ENCODE measurements at places on chromosomes 1 and 21. TPM values are rescaled to one million over a fixed set of nuclear protein-coding genes. Genes with fewer than 3 reads are reported as not detected.
A peak's percentile ranks its signal among the peaks of the same experiment; 100 is the strongest.

Gene IL22RA1
- 0.24 TPM for total RNA-seq

Gene LORICRIN
- not detected for total RNA-seq

DNA sequence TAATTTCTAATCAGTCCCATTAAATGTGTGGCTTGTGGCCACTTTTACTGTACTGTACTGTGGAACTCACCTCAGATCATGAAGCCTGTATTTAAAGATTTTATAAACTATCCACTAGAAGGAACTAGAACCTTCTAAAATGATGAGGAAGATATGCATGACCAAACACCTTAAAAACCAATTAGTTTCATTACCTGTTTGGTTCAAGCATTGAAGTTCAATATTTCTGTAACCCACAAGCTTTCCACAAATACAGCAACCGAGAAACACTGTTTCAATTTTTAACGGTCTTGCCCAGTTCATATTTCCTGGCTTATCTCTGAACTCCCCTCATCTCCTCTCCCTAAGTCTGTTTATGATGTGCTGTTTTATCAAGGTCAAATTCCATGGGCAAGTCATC lies 264.3 kb upstream of the PLD5 start:
- no peak overlapping the region for H3K4me3 ChIP-seq
- DNase-seq, result no peak
- H3K4me1 ChIP-seq, result no peaks in the 10 kb centered on the region
- no peaks in the 10 kb centered on the region for H3K27me3 ChIP-seq

GRCh38 chr1:153506831-153507413 lies 28.9 kb downstream of the S100A6 start:
- H3K27ac ChIP-seq, result peak overlapping the region; percentile 72
- peaks cover 27% of the 10 kb centered on the region for H3K4me1 ChIP-seq
- DNase-seq, result peak; percentile 96
- H3K4me3 ChIP-seq, result no peak overlapping the region

DNA sequence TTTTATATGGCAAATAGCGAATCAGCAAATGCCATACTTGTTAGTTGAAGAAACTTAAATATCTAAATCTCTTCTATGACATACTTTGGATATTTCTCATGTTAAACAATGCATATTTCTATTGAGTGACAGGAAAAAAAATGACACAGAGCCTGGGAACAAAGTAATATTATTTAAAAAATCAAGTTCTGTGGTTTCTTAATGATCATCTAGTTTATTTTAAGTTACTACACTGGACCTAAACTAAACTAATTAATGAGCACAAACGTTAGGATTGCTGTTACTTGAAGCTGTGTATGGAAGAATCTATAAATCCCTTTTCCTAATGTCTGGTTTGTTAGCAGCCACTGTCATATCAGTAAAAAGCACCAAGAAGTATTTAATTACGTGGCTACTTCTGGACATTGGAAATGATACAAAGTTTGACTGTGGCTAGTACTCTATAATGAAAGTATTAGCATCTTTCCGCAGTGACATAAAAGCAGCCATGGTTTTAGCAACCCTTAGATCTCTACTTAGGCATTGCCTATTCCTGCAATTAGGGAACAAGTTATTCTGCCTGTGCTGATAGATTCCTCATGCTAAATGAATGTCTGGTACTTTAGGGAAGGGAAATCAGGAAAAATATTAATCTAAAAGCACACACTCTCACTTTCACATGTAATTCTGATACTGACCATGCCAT lies 981.7 kb upstream of the B3GALT2 start:
- H3K4me3 ChIP-seq, result no peak overlapping the region
- DNase-seq, result no peak
- H3K4me1 ChIP-seq, result no peaks in the 10 kb centered on the region
- no peak overlapping the region for H3K27ac ChIP-seq
- no peaks in the 10 kb centered on the region for H3K27me3 ChIP-seq
